Stimulated activated CD8-positive, alpha-beta memory T cell treated with anti-CD3 and anti-CD28 coated beads, Interleukin-2, amount 100 ng/mL, for 1 hour (primary cell): ENCODE measurements at places on chromosomes 11 and 22.

- no peak for DNase-seq
Observed at GRCh38 chr11:5507933-5508305, 1.8 kb downstream of the UBQLN3 start.

- DNase-seq = no peak
Observed at GRCh38 chr11:37616291-37616690, 1018.3 kb upstream of the RAG2 start.

DNA sequence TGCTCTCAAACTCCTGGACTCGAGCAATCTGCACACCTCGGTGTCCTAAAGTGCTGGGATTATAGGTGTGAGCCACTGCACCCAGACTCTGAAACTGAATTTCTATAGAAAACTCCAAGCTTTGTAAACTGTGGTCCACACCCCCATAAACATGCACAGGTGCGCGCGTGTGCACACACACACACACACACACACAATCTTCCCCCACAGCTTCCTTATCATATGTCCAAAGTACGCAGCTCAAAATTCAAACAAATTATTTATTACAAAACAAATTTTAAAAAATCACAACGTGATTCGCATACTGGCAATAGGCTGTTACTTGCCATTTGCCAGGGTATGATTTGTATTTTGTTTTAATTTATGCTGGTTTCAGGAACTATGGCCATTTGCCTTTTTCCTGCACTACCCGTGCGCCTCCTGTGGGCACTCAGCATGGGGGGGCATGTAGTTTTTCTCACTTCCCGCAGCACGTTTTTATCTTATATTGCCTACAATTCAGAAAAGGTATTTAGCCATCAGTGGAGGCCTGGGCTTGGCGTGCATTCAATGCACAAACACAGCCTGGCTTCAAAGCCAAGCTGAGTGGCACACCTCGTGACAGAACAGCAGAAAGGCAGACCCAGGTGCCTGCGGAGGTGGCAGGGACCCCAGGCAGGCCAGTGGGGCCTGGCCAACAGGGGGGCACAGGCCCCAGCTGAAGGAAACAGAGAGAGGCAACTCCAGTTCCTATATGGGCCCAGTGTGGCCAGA, 10.8 kb upstream of the SNX32 start:
- DNase-seq = no peak

DNA sequence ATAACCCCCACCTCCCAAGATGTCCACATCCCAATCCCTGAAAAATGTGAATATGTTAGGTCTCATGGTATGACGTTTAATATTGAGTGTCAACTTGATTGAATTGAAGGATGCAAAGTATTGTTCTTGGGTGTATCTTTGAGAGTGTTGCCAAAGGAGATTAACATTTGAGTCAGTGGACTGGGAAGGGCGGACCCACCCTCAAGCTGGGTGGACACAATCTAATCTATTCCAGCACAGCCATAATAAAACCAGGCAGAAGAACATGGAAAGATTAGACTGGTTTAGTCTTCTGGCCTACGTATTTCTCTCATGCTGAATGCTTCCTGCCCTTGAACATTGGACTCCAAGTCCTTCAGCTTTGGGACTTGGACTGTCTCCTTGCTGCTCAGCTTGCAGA, 315.5 kb downstream of the GUCY1A2 start:
- DNase-seq = no peak

DNA sequence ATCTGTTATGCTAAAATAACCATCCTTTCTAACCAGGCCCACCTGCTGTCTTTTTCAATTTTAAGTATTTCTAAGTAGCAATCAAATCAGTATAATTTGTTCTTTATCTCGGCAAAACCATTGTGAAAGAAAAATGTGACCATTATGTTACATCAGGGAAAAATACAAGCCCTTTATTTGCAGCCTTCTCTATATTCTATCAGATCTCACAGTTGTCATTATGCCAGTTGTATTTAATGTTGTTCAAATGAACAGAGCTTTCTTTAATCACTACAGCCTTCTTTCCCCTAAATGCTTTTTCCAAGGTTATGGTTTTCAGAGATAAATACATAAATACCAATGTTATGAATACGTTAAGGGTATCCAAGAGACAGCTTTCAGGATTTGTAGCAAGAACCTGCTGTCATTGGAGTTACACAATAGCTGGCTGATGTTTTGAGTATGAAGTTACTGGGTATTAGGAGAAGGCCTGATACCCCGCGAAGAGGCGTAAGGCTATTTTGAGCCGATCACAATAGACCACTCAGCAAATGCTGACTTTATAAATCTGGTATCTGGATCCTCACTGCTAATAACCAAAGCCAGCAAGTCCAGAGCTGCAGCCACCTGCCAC, 406.3 kb downstream of the CADM1 start:
- no peak for DNase-seq

- DNase-seq = no peak
Observed at GRCh38 chr11:125553357-125553756, 15.9 kb upstream of the EI24 start.
